Non-pigmented ciliary epithelial cell (primary cell): ENCODE measurements at places on chromosomes 12 and 14.

- DNase-seq, result no peak
These were observed 2.9 kb upstream of the SMOC1 start for GRCh38 chr14:69876221-69876847.

DNA sequence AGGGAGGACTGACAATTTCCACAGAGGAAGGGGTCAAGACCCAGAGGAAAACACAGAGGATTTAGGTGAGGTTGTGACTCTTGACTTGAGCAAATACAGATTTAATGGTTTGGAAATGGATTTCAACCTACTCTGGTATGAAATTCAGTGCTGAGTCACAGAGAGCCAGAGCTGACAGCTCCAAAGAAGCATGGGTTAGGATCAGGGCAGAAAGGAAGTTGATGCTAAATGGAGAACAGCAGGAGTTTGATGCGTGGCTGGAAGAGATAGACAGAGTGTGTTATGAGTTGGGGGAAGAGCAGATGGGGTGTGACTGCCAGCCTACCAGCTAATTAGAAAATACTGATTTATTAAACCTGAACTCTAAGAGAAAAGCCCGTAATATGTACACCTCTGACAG lies 272.6 kb downstream of the FOXG1 start:
- no peak for DNase-seq

GRCh38 chr12:117803001-117803400 lies 165.8 kb downstream of the KSR2 start:
- no peak for DNase-seq

DNA sequence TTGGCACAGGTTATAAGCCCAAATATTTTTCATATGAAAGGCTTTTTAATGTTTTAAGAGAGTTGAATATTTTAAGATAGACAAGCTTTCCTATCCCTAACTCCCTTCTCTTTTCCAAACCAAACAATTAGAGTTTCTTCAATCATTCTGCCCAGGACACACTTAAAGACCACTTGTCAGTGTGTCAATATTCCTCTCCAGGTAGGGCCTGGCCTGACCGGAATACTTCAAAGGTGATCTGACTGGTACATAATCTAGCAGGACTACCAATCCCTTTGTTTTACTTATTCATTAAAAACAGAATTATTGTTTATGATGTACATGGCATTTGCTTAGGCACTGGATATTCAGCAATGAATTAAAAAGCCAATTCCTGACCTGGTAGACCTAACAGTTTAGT lies 24.2 kb upstream of the SNRPF start:
- DNase-seq, result no peak

- no peak for DNase-seq
These were observed 23.0 kb upstream of the RAB21 start for GRCh38 chr12:71731439-71732356.

- no peak for DNase-seq
These were observed 76.9 kb downstream of the SUSD6 start for GRCh38 chr14:69688299-69688649.

GRCh38 chr12:6172862-6173261 lies 27.3 kb upstream of the CD9 start:
- no peak for DNase-seq

- DNase-seq, result no peak
These were observed 120.8 kb downstream of the PPHLN1 start for GRCh38 chr12:42446761-42447160.

GRCh38 chr14:86654558-86655184 lies 1124.7 kb downstream of the FLRT2 start:
- no peak for DNase-seq

GRCh38 chr12:87929346-87929745 lies 99.9 kb downstream of the C12orf50 start:
- DNase-seq, result no peak

- DNase-seq, result no peak
These were observed 45.0 kb upstream of the P2RX7 start for GRCh38 chr12:121087467-121088194.

DNA sequence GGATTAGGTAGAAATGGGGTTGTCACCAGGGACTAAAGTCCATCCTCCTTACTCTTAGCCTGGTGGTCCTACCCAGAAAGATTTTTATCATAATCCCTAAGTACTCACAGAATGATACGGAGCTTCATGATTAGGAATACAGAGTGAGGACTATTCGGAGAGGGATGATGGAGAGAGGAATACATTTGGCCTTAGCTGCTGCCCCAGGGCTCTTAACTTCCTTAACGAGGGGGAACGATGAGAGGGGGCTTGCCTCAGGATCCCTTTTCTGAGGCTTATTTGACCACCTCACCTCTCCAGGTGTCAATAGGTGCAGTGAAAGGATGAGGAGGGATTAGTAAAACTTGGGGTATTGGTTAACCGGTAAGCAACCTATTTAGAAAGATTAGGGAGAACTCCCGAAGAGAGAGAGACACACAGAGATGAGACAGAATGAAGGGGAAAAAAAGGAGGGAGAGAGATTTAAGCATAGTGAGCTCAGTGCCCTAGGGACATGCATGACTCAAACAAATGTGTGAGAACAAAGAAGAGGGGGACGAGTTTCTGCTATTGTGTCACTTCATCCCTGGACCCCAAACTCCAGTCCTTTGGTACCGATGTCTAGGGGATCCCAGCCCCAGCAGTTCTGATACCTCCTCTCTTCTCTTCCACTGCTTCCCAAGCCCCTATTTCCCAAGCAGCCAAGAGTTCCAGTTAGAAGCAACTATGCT lies 1.1 kb downstream of the NFE2 start:
- no peak for DNase-seq

- DNase-seq, result no peak
These were observed 45.4 kb downstream of the KDM2B start for GRCh38 chr12:121535150-121536053.

DNA sequence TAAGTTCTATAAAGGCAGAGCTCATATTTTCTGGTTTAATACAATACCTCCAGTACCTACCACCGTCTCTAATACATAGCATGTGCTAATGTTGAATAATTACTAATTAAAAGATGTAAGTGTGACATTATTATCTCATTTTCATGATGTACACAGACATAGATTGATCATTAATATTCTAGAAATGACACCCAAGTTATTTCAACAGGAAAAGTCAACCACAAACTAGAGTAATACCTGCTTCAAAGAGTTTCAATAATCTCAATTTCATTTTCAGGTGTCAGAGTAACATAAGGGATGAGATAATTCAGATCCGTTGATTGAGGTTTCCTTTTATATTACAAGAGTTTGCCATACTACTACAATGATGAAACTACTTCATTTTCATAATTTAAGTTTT lies 388.9 kb downstream of the SOX5 start:
- no peak for DNase-seq

- DNase-seq, result no peak
These were observed 875 bp downstream of the IRAK3 start for GRCh38 chr12:66189889-66190288.

GRCh38 chr14:101288436-101289229 lies 272.7 kb upstream of the DIO3 start:
- no peak for DNase-seq

DNA sequence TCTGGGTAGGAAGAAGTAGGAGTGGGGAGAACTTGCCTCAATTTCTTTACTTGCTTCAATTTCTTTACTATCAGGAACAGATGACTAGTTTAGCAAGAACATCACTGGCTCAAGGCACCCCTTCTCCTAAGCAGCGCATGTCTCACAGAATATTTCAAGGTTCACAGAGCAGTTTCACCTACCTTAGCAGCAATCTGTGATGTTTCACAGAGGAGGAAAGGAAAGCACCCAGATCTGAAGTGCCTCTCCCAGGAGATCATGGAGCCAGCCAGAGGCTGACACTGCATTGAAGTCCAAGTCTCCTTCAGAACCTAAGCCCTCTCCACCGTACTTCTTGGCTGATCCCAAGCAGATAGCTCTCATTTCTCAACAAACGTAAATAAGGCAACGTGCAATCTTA lies 118.7 kb upstream of the PCED1B start:
- DNase-seq, result no peak
